ENCODE measurements at places on chromosomes 4 and X.
A peak's percentile ranks its signal among the peaks of the same experiment; 100 is the strongest.

GRCh38 chrX:13215729-13216128 lies 104.1 kb downstream of the ATXN3L start:
- no peak for DNase-seq

DNA sequence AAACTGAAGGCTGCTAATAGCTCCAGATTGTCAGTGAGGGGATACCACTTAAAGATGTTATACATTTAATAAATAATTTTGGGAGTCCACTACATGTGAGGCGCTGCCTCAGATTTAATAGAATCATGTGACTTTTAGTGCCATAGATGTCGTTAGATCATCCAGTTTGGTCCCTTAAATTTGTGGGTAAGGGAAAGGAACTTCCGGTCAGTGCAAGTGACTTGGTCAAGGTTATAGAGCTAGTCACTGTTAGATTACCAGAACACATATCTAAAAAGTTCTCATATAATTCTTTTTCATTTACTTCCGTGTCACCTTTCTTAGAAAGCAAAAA lies 529 bp upstream of the UBA6 start:
- no peak for DNase-seq

- DNase-seq, result no peak
These were observed 95.0 kb downstream of the ARX start for GRCh38 chrX:24920769-24921168.

DNA sequence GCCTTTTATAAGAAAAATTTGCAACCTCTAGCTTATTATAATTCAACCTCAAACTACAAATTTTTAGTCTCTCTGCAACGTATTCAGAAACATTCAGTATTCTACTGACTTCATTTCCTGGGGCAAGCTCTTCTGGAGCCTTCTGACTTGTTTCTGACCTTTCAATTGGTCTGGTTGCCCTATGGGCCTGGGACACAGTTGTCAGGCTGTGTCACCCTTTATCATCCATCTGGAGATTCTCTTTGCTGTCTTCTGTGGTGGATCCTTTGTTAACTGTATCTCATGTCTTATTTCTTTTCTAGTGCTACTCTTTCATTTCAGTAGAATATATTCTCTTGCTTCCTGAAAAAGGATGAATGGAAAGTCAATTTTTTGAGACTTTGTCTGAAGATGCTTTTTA lies 55.1 kb upstream of the PGRMC2 start:
- no peak for DNase-seq

DNA sequence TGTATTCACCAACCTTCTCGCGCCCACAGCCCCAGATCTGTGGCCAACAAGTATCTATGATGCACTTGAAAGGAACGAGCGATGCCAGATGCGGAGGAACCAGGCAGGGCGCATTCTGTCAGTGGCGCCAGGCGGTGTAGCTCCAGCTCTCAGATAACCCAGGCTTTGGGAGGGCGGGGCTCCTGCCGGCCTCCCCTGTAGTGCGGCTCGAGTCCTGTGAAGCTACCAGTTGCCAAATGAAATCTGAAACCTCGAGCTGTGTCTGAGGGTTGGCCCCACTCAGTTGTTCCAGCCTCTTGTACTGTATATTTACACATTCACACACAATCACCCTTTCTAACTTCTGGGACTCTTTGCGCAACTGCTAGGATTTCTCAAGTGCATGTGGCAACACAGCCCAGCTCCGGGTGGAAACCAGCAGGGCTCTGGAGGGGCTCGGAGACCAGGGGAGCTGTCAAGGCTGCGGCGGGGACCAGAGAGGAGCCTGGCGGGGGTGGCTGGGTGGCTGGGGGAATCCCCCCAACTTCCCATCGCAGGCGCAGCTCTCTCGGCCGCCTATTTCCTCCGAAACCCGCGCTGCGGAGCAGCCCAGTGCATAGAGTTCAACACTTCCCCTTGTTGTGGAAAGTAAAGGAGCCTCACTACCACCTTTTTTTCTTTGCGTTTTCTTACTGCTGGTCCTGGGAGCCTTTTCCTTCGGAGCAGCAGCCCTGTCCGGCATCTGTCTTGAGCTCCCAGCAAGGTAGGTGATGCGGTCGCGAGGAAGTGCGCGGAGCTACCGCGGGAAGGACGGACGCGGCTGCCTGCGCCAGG lies at the start of gene ARHGAP24:
TSS of gene ARHGAP24 (plus strand) at position 333 of the 813 bp plus-strand sequence.
- peak; percentile 99 for DNase-seq

GRCh38 chr4:186931519-186931918 lies 207.9 kb upstream of the FAT1 start:
- DNase-seq, result no peak

- DNase-seq, result peak; percentile 99
These were observed 19.3 kb downstream of the NOA1 start for GRCh38 chr4:56958111-56958517.
